Hindlimb muscle (tissue), 1 donor: ENCODE measurements at places on chromosomes 12 and 14. TPM values are rescaled to one million over a fixed set of nuclear protein-coding genes. Genes with fewer than 3 reads are reported as not detected.

Gene CELA1
- polyA plus RNA-seq = not detected

Gene A2ML1
- polyA plus RNA-seq = 0.21 TPM

DNA sequence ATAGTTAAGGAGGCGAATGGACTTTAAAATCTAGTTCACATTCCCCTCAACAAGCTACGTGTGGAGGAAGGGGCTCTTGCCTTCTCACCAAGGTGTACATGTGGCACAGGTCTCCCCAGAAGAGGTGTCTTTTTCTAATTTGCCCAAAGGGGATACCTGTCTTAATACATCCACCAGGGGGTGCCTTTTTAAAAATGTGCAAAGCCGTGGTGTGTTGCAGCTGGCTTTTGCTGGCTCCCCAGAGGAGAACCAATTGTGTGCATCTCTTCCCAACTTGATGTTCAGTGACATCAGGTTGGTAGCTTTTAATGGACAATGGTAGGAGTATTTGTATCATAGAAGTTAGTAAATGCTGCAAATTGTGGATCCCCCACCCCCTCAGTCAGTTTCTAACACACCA lies 33.8 kb downstream of the CREBL2 start:
- no peak for DNase-seq

Gene ACTN1
- polyA plus RNA-seq = 46.3 TPM

Gene DGLUCY
- polyA plus RNA-seq = 28.4 TPM

GRCh38 chr12:116366824-116367223 lies 89.3 kb upstream of the MED13L start:
- no peak for DNase-seq

- no peak for DNase-seq
These were observed 78.8 kb downstream of the GSC start for GRCh38 chr14:94690896-94691659.

Gene OR4E2
- not detected for polyA plus RNA-seq

GRCh38 chr14:52716155-52716554 lies 9.2 kb downstream of the PSMC6 start:
- no peak for DNase-seq

- DNase-seq = no peak
These were observed 751.0 kb upstream of the TMEM132C start for GRCh38 chr12:127515941-127516340.

Gene RASSF8
- polyA plus RNA-seq = 18.2 TPM

Gene BCL2L14
- polyA plus RNA-seq = 0.26 TPM

Gene GPRC5D
- not detected for polyA plus RNA-seq

- DNase-seq = no peak
These were observed 620 bp downstream of the YBX3 start for GRCh38 chr12:10722502-10722904.

Gene APPL2
- 26.8 TPM for polyA plus RNA-seq

Gene CRIP2
- 256 TPM for polyA plus RNA-seq

- no peak for DNase-seq
These were observed 635.4 kb downstream of the VRK1 start for GRCh38 chr14:97432586-97432985.

Gene NINJ2
- 3.2 TPM for polyA plus RNA-seq

DNA sequence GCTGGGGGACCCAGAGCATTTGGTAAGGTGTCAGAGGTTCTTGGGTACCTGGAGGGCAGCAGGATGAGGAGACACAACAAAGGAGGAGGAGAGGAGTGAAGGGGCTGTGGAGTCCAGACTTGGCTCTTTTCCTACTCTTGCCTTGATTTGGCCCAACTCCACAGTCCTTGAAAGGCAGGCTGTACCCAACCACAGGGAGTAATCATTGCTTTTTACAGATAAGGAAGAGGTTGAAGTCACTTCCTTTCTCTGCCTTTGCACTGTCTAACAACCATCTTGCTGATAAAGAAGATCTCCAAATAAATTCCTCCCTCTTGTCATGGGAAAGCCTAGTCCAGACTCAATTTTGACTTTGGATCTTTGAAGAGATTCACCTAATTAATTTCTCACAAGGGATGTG lies 226.8 kb upstream of the HMGA2 start:
- DNase-seq = no peak

DNA sequence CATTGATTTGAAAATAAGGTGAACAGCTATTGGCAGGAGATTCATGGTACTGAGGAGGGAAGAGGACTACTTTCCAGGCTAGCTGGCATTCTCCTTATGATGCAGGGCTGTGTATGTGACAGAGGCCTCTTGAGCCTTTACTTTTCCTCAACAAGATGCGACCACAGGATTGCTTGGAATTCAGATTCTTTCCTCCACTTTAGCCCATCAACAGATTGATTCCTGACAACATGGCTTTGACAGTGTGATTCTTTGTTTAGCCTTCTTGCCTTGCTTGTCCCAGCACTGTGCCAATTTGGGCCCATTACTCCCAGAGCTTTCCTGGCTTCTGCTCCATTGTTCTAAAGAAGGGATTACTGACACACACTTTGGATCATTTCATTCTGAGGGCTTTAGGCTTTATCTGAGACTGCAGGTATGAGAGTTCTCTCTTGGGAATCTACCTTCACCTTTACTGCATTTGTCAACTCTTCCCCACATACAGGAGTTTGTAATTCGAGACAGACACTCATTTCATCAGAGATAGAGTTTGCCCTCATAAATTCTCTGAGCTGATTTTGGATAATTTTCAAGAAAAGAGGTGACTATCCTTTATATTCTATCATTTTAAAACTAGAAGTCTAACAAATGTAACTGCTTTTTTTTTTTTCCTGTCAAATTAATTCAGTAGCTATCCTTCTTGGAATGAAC lies 206.4 kb upstream of the GZMB start:
- no peak for DNase-seq

Gene PNMA1
- 28.1 TPM for polyA plus RNA-seq

GRCh38 chr12:7128681-7129286 lies at the start of gene RBP5:
RBP5 (minus strand) TSS chr12:7128889; CDS start chr12:7128775, 114 bp downstream.
- no peak for DNase-seq

- DNase-seq = no peak
These were observed 11.1 kb downstream of the SVOP start for GRCh38 chr12:109009766-109010165.

DNA sequence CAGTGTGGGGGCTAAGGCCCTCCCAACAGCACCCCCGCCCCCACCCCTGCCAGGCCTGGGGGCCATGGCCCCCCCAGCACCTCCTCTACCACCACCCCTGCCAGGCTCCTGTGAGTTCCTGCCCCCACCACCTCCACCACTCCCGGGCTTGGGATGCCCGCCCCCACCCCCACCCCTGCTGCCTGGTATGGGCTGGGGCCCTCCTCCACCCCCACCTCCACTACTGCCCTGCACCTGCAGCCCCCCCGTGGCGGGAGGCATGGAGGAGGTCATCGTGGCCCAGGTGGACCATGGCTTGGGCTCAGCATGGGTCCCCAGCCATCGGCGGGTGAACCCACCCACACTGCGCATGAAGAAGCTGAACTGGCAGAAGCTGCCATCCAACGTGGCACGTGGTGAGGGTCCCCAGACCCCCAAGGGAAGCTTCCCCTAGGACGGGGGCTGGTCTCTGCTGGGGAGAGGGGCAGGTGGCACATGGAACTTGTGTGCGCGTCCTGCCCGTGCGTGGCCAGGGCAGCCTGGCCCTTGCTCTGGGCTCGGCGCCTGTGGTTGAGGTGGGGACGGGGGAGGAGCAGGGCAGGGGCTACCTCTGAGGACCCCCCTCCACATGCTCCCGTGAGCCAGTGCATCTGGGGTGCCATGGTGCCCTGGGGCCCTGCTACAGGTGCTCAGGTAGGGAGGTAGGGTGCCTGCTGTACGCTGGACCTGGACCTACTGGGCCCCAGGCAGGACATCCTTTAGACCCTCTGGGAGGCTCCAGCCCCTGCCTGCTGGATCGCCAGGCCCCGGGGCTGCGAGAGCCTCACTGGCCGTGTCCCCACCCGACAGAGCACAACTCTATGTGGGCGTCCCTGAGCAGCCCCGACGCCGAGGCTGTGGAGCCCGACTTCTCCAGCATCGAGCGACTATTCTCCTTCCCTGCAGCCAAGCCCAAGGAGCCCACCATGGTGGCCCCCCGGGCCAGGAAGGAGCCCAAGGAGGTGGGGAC lies 16.1 kb upstream of the ADSS1 start:
- DNase-seq = no peak

GRCh38 chr12:132291402-132292175 lies 37.8 kb downstream of the GALNT9 start:
- no peak for DNase-seq

- DNase-seq = no peak
These were observed 6.3 kb upstream of the ATG14 start for GRCh38 chr14:55417955-55418354.

- no peak for DNase-seq
These were observed 29.1 kb downstream of the CHST11 start for GRCh38 chr12:104485651-104486362.

DNA sequence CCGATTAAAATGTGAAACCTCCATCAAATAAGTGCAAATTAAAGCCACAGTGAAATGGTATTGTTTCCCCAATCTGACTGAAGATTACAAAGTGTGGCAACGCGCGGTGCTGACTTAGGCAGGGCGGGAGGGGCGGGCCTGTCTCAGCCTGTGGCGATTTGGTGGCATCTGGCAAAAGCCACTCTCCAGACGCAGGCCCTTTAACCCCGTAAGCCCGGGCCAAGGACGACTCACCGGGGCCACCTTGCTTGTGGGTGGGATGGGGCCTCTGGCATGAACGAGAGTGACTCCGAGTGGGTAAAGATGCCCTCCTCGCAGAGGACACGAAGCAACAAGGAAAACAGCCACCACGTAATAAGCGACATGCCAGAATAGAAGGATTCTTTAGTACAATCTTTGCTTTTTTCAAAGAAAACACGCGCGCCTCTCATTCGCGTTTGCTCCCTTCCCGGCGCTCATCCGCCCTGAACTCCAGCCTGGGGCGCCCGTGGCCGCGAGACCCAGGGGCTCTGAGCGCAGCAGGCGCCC lies 815 bp downstream of the DEGS2 start:
- DNase-seq = no peak

DNA sequence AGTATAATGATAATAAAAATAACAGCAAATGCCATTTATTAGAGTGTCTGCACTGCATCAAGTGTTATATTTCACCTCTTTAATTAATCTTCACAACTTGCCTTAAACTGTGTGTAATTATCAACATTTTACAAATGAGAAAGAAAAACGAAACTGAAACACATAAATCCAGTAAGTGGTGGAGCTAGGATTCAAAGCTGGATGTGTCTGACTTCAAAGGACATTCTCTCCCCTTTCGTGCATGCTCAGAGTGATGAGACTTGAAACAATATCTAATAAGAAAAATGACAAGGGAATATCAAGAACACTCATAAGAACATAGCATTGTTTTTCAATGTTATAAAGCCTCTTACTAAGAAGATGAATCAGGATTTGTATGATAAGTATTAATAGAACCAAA lies 78.8 kb downstream of the DUSP6 start:
- DNase-seq = no peak

Gene SLCO1B3
- polyA plus RNA-seq = not detected

GRCh38 chr14:103091041-103091882 lies 3.3 kb upstream of the EXOC3L4 start:
- DNase-seq = no peak

GRCh38 chr14:22657861-22658260 lies 13.7 kb upstream of the OR6J1 start:
- DNase-seq = peak; percentile 15

Gene CFAP251
- polyA plus RNA-seq = 1.3 TPM

DNA sequence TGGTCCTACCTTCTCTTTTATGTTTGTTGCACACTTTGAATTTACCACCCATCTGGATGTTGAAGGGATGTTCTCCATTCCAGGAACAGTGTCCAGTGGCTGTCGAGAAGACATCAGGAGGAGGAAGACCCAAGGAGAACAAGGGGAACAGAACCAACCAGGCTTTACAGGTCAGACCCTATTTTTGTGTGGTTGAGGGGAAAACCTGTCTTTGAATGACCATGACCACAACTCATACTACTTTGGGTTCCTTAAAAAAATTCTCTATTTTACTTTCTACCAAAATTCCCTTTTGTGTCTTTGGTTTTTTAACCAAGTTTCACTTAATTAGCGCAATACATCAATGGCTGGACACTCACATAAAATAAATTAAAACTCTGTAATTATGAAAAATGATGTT lies 78.7 kb downstream of the PLXNC1 start:
- no peak for DNase-seq

Gene ZNF740
- polyA plus RNA-seq = 28.3 TPM

GRCh38 chr12:131116468-131117117 lies 162.9 kb downstream of the ADGRD1 start:
- peak; percentile 51 for DNase-seq

- DNase-seq = no peak
These were observed 384.9 kb downstream of the SOX5 start for GRCh38 chr12:23564451-23565152.

Gene SLC17A8
- polyA plus RNA-seq = 0.19 TPM

Gene FOXG1
- polyA plus RNA-seq = not detected

GRCh38 chr12:124551268-124552144 lies 15.9 kb downstream of the NCOR2 start:
- no peak for DNase-seq

DNA sequence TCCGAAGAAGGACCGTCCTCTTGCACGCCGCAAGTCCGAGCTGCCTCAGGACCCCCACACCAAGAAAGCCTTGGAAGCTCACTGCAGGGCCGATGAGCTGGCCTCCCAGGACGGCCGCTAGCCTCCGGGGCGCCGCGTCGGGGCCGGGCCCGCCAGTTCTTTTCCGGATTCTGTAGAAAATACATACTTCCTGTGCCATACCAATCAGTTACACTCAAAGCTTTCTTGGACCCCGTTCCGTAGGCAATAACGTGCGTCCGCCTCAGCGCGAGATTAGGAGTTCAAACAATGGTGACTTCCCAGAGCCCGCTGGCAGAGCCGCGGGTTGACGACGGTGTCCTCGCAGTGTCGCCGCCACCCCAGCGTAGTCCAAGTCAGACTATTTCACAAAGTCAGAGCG lies 39.2 kb upstream of the DYNC1H1 start:
- no peak for DNase-seq

GRCh38 chr12:5557906-5558305 lies 126.0 kb downstream of the NTF3 start:
- DNase-seq = no peak

GRCh38 chr14:58488550-58488949 lies 61.0 kb downstream of the KIAA0586 start:
- no peak for DNase-seq

- DNase-seq = peak; percentile 4
These were observed 173.8 kb upstream of the MIS18BP1 start for GRCh38 chr14:45426685-45427282.

GRCh38 chr12:84455598-84455997 lies 457.0 kb downstream of the SLC6A15 start:
- DNase-seq = no peak

DNA sequence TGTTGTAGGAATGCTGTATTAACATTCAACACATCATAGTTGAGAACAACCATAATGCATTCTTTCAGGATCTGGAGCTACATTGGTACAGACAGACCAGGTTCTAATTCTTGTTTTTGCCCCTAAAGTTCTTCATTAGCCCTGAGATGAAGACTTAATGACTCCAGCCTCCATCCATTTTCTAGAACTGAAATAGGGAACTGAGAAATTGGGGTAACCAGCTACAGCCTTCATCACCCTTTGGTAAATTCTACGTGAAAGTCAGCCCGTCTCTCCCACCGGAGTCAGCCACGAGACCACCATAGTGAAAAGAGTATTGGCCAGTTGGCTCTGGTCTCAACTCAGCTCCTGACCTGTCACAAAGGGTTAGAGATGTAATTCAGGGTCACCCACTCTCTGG lies 164.0 kb downstream of the NUAK1 start:
- DNase-seq = no peak
